ENCODE measurements at places on chromosomes 11 and 22.

GRCh38 chr11:32821917-32822560, 7.7 kb upstream of the PRRG4 start:
- no peak for DNase-seq

DNA sequence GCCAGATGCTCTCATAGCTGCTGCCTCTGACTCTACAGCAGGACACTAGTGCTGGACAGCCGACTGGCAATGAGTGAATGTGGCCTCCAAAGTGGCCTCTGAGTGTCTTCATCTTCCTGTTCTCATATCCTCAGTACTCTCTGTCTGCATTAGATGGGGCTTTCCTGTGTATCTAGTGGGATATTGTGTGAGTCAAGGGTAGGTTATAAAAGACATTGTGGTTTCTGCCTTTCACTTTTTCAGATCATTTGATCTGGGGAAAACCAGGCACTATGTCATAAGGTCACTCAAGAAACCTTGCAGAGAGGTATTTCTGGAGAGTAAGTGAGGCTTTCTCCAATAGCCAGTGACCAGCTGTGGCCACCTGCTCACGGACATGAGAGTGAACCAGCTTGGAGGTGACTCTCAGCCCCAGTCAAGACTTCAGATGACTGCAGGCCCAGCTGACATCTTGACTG, 333.6 kb upstream of the NCAM1 start:
- DNase-seq: no peak

DNA sequence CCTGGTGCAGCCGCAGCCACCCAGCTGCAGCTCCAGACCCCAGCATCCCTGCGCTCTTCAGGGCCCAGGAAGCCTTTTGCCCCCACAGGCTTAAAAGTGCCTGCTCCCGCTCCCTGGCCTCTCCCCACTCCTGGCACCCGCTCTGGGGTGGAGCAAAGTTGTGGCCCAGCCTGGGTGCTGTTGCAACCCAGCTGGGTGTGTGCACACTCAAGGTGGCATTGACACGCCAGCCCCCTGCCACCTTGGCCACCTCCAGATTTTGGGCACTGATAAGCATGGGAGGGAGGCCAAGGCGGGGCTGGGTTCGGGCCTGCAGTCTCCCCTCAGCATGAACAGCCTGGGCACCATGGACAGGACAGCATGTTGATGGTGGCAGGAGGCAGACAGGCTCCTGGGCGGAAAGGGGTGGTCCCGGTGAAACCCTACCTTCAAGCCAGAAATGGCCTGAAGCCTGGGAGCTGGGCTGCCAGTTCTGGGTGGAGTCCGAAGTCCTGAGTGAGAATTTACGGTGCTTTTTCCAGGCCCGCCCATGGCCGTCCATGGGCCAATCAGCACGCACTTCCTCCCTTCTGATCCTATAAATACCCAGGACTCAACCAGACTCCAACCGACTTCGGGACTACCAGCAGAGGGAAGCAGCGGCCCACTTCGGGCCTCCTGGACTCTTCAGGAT, 23.6 kb upstream of the RNASEH2C start:
- DNase-seq: no peak

DNA sequence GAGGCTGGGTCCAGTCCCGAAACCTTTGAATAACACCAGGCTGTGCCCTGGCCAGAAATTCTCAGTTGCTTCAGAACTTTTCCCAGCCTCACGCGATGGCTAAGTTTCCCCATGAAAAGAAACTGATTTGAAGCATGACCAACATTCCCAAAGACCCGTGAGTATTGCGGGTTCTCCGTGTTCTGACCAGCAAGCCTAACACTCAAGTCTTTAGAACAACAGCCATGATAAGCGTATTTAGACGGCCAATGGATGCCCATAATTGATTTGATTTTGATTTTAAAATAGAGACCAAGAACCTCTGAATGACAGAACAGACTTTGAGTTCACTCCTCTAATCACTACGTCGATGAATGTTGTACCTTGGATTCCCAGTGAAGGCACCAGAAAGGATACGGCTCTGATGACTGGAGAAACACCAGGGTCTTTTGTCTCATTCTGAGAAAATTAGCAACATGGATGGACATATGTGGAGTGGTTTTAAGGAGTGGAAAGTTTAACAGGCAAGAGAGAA, 43.9 kb downstream of the ZNF280B start:
- DNase-seq: no peak

DNA sequence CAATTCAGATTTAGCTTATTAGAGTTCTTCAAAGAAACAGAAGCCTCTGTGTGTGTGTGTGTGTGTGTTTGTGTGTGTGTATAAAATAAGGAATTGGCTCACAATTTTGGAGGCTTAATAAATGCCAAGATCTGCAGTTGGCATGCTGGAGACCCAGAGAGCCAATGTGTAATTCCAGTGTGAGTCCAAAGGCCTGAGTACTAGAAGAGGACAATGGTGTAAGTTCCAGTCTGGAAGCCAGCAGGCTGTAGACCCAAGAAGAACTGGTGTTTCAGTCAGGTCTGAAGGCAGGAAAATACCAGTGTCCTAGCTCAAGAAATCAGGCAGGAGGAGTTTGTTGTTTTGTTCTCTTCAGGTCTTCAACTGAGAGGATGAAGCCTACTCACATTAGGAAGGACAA, 20.0 kb downstream of the TMEM135 start:
- no peak for DNase-seq
